ENCODE measurements at places on chromosomes 4 and X.

- no peaks in the 10 kb centered on the region for H3K36me3 ChIP-seq
- H3K27ac ChIP-seq, result no peak overlapping the region
- H3K27me3 ChIP-seq, result no peaks in the 10 kb centered on the region
Measured at GRCh38 chr4:11843340-11843739, 414.6 kb upstream of the HS3ST1 start.

DNA sequence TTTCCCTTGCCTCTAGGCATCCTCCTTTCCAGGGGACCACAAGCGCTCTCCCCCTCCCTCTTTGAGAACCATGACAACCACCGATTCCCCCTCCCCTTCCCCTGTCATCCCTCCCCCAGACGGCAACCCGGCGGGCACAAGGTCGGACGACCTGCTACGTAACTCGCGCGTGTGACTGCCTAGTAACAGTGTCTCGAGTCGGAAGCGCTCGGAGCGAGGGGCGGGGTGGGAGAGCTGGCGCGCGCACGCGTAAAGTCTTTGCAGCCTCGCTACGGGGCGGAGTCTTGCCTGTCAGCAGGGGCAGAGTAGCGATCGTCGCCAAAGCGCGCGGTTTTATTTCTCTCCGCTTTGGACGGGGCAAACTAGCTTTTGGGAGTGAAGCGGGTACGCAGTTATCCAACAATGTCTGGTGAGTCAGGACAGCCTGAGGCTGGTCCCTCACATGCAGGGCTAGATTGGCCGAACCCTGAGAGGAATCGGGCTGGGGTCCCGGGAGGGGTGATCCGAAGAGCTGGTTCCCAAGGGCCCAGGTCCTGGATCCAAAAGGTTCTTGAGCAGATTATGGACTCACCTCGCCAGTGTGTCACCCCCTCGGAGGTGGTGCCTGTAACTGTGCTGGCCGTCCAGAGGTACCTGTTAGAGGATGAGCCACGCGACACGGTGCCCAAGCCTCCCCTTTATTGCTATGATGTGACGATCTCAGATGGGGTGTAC, at the start of gene RADX:
Gene RADX (plus strand): TSS at position 300 of the 714 bp plus-strand sequence. CDS start 103 bp downstream, at position 403.
- peak within 1 kb of the TSS; percentile 91 for H3K27ac ChIP-seq
- peaks cover 5% of the 10 kb centered on the region for H3K36me3 ChIP-seq
- H3K27me3 ChIP-seq, result peaks cover 31% of the 10 kb centered on the region
- H3K4me3 ChIP-seq, result peak within 1 kb of the TSS; percentile 88

GRCh38 chr4:124958847-124959246, 246.3 kb upstream of the ANKRD50 start:
- H3K36me3 ChIP-seq, result peaks cover 4% of the 10 kb centered on the region
- no peak for DNase-seq
- H3K27me3 ChIP-seq, result no peaks in the 10 kb centered on the region
- H3K27ac ChIP-seq, result no peak overlapping the region

DNA sequence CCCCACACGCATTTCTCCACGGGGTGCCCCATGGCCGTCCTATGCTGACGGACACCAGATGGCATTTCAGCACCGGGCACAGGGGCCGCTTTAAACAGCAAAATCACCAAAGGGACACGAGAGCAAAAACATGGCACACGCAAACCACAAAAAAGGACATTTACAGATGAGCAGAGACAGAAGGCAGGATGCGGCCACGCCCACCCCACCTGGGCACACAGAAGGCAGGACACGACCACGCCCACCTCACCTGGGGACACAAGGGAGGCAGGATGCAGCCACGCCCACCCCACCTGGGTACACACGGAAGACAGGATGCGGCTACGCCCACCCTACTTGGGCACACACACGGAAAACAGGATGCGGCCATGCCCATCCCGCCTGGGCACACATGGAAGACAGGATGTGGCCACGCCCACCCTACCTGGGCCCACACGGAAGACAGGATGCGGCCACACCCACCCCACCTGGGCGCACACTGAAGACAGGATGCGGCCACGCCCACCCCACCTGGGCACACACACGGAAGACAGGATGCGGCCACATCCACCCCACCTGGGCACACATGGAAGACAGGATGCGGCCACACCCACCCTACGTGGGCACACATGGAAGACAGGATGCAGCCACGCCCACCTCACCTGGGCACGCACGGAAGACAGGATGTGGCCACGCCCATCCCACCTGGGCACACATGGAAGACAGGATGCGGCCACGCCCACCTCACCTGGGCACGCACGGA, 69.1 kb downstream of the FAM53A start:
- peaks cover 3% of the 10 kb centered on the region for H3K36me3 ChIP-seq
- no peak overlapping the region for H3K4me3 ChIP-seq
- peaks cover 18% of the 10 kb centered on the region for H3K4me1 ChIP-seq
- no peak overlapping the region for H3K27ac ChIP-seq

- H3K27ac ChIP-seq, result no peak overlapping the region
- no peak for DNase-seq
Measured at GRCh38 chr4:112853662-112854256, 195.7 kb upstream of the ANK2 start.

GRCh38 chr4:42865572-42866189, 26.8 kb upstream of the GRXCR1 start:
- H3K4me1 ChIP-seq, result no peaks in the 10 kb centered on the region
- H3K27me3 ChIP-seq, result peaks cover 13% of the 10 kb centered on the region
- peak; percentile 65 for DNase-seq
- H3K36me3 ChIP-seq, result no peaks in the 10 kb centered on the region

DNA sequence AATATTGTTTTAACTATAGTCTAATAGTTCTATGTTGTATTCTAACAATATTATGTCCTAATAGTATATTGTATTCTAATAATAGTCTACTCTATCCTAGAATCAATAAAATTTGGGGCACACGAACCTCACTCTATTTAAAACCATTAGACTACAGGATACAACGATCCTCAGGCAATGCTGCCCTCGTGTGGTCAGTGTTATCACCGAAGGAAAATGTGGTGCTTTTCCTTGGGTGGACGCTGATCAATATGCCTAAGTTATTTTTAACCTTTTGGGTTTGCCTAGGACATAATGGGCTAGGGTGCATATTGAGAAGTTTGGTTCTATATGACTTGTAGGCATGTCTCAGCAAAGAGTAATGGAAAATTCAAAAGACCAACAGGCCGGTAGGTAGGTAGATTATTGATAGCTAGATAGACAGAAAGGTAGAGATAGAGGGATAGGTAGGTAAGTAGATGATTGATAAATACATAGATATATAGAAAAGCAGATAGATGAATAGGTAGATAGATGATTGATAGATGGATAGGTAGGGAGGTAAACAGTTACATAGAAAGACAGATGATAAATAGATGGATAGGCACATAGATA, 75.1 kb downstream of the PRKX start:
- H3K4me3 ChIP-seq, result no peak overlapping the region
- peaks cover 8% of the 10 kb centered on the region for H3K36me3 ChIP-seq
- peak overlapping the region; percentile 2 for H3K27ac ChIP-seq
- peak; percentile 4 for DNase-seq
- H3K4me1 ChIP-seq, result no peaks in the 10 kb centered on the region

DNA sequence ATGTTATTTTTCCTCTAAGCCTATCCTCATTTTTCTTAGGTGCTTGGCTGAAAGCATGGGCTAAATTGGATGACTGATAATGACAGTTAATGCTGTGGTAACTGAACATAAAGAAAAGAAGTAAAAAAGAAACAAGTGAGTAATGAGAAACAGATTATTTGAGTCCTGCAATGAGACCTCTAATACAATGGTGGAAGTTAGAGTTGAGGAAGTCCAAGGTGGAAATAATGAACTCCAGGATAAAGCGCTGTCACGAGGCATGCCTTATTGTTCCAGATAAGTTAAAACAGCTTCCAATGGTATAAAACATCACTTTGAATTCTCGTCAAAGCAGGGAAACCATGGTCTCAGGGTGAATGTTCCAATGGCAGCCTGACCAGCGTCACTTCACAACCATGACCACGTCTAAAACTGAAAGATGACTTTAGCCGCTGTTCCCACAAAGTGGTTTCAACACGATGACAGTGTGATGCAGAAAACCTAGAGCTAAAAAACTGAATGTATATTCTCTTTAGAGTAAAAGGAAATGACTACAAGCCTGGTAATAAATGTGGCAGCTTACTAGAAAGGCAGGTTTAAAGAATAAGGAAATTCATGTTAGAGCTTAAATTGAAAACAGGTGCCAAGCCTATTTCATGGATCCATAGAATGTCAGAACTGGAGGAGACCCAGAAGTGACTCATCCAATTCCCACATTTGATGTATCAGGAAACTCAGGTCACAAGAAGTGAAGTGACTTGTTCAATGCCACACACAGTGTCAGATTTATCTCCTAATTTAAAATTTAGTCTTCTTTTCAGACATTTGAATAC, 202.6 kb upstream of the GYPA start:
- peaks cover 7% of the 10 kb centered on the region for H3K27me3 ChIP-seq
- no peak overlapping the region for H3K27ac ChIP-seq
- peaks cover 10% of the 10 kb centered on the region for H3K4me1 ChIP-seq
- H3K4me3 ChIP-seq, result no peak overlapping the region
- DNase-seq, result no peak

DNA sequence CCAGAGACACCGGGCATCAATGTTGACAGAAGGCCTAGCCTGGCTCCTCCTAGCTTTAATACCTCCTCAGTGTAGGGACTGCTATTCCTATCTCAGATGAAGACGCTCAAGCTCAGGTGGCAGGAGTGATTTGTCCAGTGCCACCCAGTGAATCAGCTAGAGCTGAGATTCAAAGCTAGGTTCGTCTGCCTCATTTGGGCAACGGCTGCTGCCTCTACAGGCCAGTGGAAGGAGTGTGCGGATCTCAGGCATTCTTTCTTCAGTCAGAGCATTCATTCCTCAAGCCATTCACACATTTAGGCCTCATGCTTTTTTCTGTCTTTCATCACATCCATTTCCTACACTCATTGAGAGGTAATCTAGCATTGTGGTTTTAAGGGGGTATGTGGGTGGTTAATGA, 7.3 kb downstream of the TSR2 start:
- H3K4me3 ChIP-seq, result no peak overlapping the region
- H3K4me1 ChIP-seq, result peaks cover 6% of the 10 kb centered on the region
- H3K36me3 ChIP-seq, result peaks cover 5% of the 10 kb centered on the region
- no peak overlapping the region for H3K27ac ChIP-seq

GRCh38 chrX:111164728-111165127, 68.7 kb downstream of the PAK3 start:
- H3K4me3 ChIP-seq, result no peak overlapping the region
- peaks cover under 1% of the 10 kb centered on the region for H3K4me1 ChIP-seq
- H3K36me3 ChIP-seq, result no peaks in the 10 kb centered on the region
- H3K27ac ChIP-seq, result no peak overlapping the region
- peaks cover 65% of the 10 kb centered on the region for H3K27me3 ChIP-seq

DNA sequence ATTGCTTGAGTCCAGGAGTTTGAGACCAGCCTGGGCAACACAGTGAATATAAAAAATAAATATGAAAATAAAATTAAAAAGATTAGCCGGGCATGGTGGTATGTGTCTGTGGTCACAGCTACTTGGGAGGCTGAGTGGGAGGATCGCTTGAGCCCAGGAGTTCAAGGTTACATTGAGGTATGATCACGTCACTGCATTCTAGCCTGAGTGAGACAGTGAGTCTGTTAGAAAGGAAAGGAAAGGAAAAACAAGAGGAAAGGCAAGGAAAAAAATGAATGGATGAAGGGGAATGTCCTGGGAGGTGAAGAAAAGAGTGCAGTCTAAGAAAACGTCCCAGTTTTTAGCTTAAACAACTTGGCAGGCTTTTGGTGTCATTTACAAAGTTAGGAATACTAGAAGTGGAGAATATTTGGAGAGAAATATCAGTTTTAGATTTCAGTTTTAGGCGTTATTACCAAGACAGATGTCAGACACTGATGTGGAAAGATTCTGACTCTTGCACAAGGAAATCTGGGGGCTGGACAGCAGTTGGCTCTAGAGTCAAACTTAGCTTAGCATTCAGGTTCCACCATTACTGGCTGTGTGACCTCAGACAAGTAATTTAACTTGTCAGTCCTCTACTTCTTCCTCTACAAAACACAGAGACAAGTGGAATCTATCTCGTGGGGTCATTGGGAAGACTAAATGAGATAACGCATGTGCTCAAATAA, 139.0 kb downstream of the TSPAN5 start:
- no peak for DNase-seq
- peak overlapping the region; percentile 13 for H3K27ac ChIP-seq
- peaks cover 84% of the 10 kb centered on the region for H3K4me1 ChIP-seq
- peaks cover 4% of the 10 kb centered on the region for H3K36me3 ChIP-seq
- no peak overlapping the region for H3K4me3 ChIP-seq
- no peaks in the 10 kb centered on the region for H3K27me3 ChIP-seq

GRCh38 chrX:14641681-14642655, 112.6 kb downstream of the GLRA2 start:
- H3K4me3 ChIP-seq, result no peak overlapping the region
- no peaks in the 10 kb centered on the region for H3K36me3 ChIP-seq
- H3K4me1 ChIP-seq, result no peaks in the 10 kb centered on the region
- peaks cover 11% of the 10 kb centered on the region for H3K27me3 ChIP-seq
- H3K27ac ChIP-seq, result no peak overlapping the region

DNA sequence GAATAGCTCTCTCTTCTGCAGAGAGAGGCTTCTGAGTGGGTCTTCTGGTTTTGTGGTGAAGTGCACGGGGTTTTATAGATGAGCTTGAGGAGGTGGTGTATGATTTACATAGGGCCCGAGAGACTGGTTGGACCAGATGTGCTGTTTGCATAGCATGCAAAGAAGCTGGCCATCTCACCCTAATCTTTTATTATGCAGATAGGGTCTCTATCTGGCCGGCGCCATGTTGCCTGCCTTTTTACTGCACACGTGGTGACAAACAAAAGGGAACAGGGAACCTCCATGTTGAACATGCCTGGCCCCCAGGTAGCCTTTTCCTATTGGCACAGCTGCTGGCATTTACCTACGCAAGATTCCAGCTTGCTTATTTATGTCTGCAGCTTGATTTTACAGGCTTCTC, 473.3 kb upstream of the FAM47C start:
- H3K27ac ChIP-seq, result no peak overlapping the region
- H3K4me1 ChIP-seq, result no peaks in the 10 kb centered on the region
- no peak for DNase-seq
- no peaks in the 10 kb centered on the region for H3K36me3 ChIP-seq
- no peaks in the 10 kb centered on the region for H3K27me3 ChIP-seq

DNA sequence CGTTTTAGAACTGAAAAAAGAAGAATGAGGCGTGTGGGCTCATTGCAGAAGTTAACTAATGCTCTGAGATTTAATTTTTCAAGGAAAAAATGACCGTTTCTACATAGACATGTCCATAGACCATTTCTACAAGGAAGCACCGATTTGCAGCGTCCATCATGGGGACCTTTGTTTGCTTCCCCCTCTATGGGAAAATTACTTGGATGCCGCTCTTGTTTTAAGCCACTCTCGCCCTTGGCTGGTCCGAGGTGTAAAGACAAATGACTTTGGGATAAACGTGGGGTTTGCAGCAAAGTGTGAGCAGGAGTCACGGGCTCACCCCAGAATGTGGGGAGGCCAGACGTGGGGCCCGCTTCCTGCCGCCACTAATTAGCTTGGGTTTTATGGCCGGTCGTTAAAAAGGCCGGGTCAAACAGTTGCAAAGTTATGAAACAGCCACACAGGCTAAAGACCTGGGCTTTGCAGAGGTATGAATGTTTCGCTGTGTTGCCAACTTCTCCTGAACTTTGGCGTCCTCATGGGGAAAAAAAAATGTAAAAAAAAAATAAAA, 235.9 kb downstream of the SHOX start:
- H3K4me1 ChIP-seq, result no peaks in the 10 kb centered on the region
- H3K4me3 ChIP-seq, result no peak overlapping the region
- peaks cover 1% of the 10 kb centered on the region for H3K36me3 ChIP-seq
- no peak for DNase-seq
- H3K27ac ChIP-seq, result no peak overlapping the region

GRCh38 chr4:134531013-134531412, 329.4 kb upstream of the PABPC4L start:
- no peaks in the 10 kb centered on the region for H3K36me3 ChIP-seq
- no peaks in the 10 kb centered on the region for H3K27me3 ChIP-seq
- no peak overlapping the region for H3K4me3 ChIP-seq

GRCh38 chr4:26145212-26145611, 175.6 kb upstream of the RBPJ start:
- no peak for DNase-seq
- peaks cover 13% of the 10 kb centered on the region for H3K27me3 ChIP-seq
- peaks cover 43% of the 10 kb centered on the region for H3K4me1 ChIP-seq
- peak overlapping the region; percentile 94 for H3K27ac ChIP-seq

Measured in activated T-cell treated with anti-CD3 and anti-CD28 coated beads, Interleukin-2, amount 50 U/mL, for 72 hours (primary cell).